B cell (primary cell): ENCODE measurements at places on chromosomes 6 and 20.
A peak's percentile ranks its signal among the peaks of the same experiment; 100 is the strongest.

DNA sequence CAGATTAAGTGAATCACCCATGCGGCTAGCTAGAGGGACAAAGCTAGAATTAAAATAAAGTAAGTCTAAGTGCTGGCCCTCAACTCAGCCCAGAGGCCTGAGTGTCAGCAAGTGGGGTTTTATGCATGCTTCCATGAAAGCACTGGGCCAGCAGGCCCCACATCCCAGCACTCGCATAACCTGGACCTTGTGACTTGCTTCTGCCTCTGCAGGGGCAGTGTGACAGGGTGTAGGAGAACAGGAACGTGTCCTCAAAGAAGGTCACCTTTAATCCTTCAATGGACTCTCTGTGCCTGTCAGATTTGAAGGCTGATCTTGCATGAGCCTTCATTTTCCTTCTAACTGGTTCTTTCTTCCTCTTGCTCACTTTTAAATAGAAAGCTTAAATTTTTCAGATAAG is 183.4 kb downstream of the ALDH8A1 start:
- no peak for DNase-seq

GRCh38 chr20:53296451-53297153 is 297.0 kb downstream of the ZNF217 start:
- DNase-seq: no peak

- no peak for DNase-seq
Measured at GRCh38 chr20:19880256-19881079, 122.4 kb downstream of the RIN2 start.

DNA sequence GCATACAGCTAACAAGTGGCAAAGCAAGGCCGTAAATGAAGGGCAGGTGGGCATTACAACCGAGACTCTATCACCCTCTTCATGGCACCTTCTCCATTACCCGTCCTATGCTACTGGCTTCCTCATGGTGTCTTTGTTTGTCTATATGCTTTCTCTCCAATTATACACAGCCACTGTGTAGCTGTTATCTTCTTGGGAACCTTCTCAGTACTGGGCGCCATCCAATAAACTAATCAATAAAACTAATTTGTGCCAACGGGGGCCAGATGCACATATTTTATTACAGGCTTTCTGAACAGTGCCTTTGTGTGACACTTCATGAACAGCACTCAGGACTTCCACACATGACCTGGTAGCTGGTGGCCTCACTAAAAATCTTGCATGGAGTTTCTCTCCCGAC is 149.8 kb upstream of the PCSK2 start:
- DNase-seq: no peak

GRCh38 chr6:15526212-15526701 is 136.6 kb downstream of the DTNBP1 start:
- DNase-seq: no peak

DNA sequence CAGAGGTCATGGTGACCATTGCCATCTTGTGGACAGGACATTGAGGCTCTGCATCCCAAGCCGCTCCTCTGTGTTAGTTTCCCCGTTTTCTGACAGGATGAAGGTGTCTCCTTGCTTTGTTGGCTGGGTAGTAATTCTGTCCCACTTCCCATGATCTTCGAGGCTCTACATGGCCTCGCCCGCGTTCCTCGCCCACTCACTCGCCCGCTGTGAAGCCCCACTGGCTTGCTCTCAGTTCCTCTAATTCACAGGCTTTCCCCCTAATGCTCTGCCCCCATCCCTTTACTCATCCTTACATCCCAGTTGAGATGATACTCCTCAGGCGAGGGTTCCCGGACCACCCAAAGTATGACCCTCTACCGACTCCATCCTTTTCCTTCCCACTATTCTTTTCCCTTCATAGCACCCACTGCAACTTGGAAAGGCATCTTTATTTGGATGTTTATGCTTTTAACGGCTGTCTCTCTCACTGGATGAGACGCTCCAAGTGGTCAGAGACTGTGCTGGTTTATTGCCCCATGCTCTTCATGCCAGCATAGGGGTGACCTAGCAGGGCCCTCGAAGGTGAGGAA is 511 bp upstream of the SLC35B2 start:
- peak; percentile 88 for DNase-seq

- no peak for DNase-seq
Measured at GRCh38 chr6:91485047-91485446, 898.2 kb upstream of the MAP3K7 start.

GRCh38 chr6:37882724-37883413 is 63.3 kb downstream of the ZFAND3 start:
- no peak for DNase-seq

- DNase-seq: no peak
Measured at GRCh38 chr20:11689262-11689661, 228.4 kb upstream of the BTBD3 start.

DNA sequence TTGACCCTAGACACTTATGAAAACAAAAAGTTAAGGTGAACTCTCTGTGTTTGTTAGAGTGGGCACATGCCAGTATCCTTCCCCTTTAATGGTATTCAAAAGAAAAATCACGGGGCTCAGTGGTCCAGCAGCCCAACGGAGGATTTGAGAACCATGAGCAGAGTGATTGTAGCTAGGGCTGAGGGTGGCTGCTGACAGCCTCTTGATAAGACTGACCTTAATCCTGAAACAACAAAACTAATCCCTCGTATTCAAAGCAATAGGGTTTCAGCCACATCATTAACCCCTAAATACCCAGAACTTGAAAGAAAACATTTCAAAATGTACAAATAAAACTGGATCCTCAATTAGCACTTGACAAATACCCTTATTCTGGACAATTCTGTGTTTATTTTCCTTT is 95.1 kb downstream of the SNAP25 start:
- DNase-seq: no peak

DNA sequence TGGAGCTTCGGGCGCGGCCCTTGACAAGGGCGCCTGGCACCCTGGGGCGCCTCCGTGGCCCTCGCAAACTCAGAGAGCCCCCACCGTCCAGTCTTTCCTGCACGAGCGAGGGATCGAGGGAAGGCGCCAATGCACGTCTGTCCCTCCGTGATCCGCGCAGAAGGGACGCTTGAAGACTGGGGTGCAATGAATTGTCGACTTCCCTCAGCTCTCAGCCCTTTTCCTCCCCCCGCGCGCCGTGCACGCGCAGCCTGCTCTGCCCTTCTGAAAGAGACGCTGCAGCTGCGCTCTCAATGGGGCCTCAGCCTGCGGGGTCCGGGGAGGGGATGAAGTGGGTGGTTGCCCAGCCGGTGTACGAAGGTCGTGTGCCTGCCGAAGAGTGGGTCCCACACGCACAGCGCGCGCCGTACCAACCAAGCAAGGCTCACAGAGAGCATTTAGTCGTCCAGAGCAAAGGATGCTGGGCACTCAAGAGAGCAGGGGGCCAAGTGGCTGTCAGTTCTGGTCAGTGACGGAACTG is 5.5 kb upstream of the SOX4 start:
- peak; percentile 71 for DNase-seq

GRCh38 chr6:168400037-168400436 is 40.9 kb upstream of the SMOC2 start:
- DNase-seq: no peak

- DNase-seq: no peak
Measured at GRCh38 chr20:37845241-37845681, 57.7 kb upstream of the VSTM2L start.

DNA sequence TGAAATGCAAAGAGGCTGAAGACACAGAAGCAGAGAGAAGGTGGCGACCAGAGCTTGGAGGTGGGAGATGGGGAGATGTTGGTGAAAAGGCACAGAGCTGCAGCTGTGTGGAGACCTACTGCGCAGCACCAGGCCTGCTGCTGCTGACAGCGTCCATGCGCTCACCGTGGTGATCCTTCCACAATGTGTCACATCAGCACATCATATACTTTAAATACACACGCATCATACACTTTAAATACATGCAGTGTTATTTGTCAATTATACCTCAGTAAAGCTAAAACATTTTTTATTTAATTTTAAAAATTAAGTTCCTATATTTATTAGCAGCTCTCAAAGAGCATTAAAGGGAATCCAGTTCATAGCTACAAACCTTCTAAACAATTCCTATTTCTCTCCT is 200.9 kb downstream of the TTLL2 start:
- no peak for DNase-seq

GRCh38 chr6:105601541-105602236 is 198.8 kb upstream of the PREP start:
- DNase-seq: peak; percentile 8

DNA sequence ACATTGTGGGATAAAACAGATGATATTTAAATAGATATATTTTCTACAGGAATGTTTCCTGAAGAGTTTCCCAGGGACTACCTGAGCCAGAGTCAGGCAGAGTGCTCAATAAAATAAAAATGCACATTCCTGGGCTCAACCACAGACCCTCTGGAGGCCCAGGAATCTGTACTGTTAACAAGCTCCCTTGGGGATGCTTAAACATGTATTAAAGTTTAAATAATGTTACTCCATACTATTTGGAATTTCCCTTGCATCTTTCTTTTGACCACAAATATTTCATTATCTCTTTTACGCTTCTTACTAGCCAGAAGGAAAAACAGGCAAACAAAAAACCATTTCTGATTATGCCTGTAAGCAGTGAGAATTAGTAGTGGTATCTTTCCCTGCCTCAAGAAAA is 42.3 kb downstream of the GPR63 start:
- no peak for DNase-seq

DNA sequence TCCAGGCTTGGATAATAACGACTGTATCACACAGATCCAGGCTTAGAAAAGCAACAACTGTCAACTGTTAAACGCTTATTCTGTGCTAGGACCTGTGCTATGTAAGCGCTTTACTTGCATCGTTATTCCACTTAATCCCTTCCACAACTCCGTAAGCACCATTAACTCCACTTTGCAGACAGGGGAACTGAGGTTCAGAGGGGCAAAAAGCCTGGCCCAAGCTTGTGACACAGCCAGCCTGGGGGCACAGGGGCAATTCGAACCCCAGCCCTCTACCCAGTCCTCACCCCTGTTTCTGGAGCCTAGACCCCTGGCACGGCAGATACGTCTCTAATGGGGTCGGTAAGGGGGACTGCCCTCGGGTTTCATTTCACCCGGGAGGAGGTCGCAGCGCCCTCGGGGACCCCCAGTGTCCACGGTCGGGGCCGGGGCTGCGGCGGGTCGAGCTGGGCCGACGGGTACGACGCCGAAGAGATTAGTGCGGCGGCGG is 411 bp downstream of the DSN1 start:
- no peak for DNase-seq

DNA sequence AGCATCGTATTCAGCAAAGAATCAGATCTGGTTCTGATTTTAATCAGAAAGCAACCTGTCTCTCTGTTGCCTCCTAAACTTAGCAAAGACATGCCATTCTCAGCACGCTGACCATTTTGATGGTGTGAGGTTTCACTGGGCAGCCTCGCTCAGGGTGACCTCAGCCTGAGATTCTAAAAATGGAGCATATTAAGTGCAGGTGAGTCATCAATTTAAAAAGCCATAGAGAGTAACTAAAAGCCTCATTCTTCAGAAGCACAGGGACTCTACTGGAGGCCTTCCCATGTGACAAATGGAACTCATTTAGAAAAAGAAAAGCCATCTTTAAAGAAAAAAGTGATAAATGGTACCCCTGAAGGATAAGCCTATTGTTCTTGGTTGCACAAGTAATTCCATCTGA is 91.3 kb downstream of the FILIP1 start:
- no peak for DNase-seq

GRCh38 chr6:4607793-4608192 is 168.4 kb upstream of the CDYL start:
- no peak for DNase-seq

DNA sequence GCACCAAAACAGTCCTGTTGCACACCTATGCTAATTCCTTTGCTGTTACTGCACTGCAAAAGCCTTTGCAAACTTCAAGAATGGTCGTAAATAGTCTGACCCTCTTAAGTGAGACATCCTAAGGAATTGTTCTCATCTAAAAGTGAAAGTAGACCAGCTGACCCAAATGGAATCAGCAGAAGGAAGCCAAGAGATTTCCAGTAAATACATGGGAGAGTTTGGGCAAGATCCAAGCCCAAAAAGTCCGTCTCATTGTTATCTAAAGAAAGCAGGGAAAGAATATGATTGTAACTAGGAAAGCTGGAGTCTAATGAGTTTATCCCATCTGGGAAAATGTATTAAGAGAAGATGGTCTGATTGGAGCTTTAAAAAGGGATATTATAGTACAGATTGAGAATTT is 43.0 kb upstream of the HIVEP1 start:
- no peak for DNase-seq

DNA sequence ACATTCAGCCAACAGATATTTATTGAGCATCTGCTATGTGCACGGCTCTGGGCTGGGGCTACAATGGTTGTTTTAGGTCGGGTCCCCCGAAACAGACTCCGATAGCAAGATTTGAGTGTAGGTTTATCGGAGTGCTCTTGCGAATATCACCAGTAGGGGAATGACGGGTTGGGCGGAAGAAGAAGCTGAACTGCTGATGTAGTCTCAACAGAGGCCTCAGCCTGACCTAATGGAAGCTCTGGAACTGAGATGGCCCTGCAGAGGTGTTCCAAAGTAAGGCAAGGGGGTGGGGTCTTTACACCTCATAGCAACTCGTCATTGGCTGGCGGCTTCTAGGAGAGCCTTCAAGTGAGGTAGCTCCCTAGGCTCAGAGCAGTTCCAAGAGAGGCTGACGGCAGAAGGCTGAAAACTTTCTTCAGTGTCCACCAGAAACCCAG is 1.1 kb downstream of the L3MBTL1 start:
- no peak for DNase-seq
